ENCODE measurements at places on chromosomes 16 and 17. TPM values are rescaled to one million over a fixed set of nuclear protein-coding genes. Genes with fewer than 3 reads are reported as not detected.

The ORMDL3 gene
- total RNA-seq: 178 TPM

The ST6GALNAC2 gene
- not detected for total RNA-seq

DNA sequence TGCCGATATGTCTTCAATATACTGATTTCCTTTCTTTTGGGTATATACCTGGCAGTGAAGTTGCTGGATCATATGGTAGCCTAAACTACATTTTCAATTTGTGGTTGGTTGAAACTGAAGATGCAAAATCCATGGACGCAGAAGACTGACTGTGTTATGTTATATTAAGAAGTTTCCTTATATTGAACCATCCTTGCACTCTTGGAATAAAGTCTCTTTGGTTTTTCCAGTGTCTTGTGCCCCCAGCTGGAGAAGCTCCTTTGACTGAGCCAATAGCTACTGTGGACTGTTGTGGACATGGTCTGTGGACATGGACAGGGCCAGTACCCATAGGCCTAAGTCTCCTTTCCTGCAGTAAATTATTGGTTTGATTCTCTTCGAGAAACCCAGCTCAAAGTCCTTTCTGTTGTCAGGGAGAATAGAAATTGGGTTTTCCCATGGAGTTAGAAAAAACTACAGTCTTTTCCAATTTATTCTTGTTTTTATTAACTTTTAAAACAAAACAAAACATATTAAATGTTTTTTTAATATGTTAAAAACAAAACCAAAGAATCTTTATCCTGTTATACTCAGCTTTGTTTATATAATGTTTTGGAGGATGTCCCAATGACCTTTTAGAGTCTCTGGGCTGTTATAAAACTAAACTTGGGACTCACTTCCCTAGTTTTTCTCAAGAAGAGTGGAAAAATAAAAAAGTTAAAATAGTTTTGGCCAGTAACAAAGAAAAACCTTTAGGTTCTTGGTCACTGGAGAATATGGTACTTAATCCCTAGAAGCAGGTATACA is 15.2 kb upstream of the IL34 start:
- no peak for DNase-seq

GRCh38 chr17:66268247-66268927 is 34.0 kb upstream of the PRKCA start:
- no peak for DNase-seq

The SHISA6 gene
- total RNA-seq: not detected

GRCh38 chr16:88023786-88024185 is 72.6 kb downstream of the BANP start:
- DNase-seq: no peak

DNA sequence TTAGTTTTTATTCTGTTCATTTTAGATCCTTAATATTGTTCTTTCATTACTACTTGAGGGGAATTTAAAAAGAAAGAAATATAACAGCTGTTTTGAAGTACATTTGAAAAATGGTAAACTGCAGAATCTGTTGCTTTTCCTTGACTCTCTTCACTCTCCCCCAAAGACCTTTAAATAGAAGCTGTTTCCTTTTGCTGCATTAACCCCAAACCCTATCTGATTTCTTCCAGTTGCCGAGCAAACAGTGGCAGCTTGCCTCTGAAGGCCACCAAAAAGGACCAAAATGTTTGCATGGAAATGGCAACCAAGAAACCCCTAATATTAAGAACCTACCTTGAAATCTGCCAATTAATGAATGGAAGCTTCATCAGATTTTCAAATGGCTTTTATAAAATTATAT is 37.1 kb downstream of the PRKCA start:
- no peak for DNase-seq

The OR4D1 gene
- total RNA-seq: 2.6 TPM

- no peak for DNase-seq
These were observed 16.8 kb downstream of the TMEM94 start for GRCh38 chr17:75473246-75473645.

The DHX38 gene
- 112 TPM for total RNA-seq

The GAS7 gene
- total RNA-seq: 2.1 TPM

The PERCC1 gene
- 2.3 TPM for total RNA-seq

GRCh38 chr17:37831986-37832385 is 87.1 kb upstream of the HNF1B start:
- DNase-seq: no peak

The OGFOD1 gene
- 48.0 TPM for total RNA-seq

- DNase-seq: no peak
These were observed 33.4 kb upstream of the CLEC18A start for GRCh38 chr16:69917739-69918138.

GRCh38 chr17:38617967-38618760 is 12.4 kb upstream of the SRCIN1 start:
- DNase-seq: no peak

GRCh38 chr17:75610103-75610984 is 22.7 kb downstream of the MYO15B start:
- no peak for DNase-seq

The TLE7 gene
- total RNA-seq: not detected

DNA sequence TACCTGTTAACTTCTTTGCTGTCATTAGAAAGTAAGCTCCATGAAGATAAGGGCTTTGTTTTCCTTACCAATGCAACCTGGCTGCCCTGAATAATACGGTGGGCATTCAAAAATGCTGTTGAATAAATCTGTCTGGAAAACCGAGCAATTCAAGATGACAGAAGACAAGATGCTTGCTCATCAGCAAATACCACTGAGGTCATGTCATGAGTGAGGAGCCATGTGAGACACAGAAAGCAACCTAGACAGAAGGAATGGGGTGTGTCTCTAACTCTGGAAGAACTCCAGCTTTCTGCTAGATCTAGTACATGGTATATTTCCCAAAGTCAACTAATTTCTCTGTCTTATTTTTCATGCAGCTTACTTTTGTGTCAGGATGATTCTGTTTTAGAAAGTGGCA is 64.2 kb downstream of the STH start:
- no peak for DNase-seq

The ATP2A1 gene
- total RNA-seq: 0.58 TPM

The TMEM204 gene
- 196 TPM for total RNA-seq

GRCh38 chr17:527247-527646 is 174.6 kb upstream of the RPH3AL start:
- DNase-seq: no peak

GRCh38 chr16:86396422-86396821 is 113.9 kb upstream of the FOXF1 start:
- no peak for DNase-seq

DNA sequence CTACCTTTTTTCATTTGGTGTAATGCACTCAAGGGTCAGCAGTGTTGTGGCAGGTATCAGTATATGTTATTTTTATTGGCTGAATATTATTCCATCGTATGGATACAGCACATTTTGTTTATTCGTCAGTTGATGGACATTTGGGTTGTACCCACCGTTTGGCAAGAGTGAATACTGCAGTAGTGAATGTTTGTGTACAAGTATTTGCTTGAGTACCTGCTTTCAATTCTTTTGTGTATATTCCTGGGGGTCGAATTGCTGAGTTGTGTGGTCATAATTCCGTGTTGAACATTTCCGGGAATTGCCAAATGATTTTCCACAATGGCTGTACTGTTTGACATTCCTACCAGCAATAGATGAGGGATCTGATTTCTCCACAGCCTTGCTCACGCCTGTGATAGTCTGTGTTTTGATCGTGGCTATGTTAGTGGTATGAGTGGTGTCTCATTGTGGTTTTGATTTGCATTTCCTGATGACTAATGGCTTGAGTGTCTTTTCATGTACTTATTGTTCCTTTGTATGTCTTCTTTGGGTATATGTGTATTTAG is 108.4 kb downstream of the OR1D5 start:
- DNase-seq: no peak

The HMOX2 gene
- 71.9 TPM for total RNA-seq

DNA sequence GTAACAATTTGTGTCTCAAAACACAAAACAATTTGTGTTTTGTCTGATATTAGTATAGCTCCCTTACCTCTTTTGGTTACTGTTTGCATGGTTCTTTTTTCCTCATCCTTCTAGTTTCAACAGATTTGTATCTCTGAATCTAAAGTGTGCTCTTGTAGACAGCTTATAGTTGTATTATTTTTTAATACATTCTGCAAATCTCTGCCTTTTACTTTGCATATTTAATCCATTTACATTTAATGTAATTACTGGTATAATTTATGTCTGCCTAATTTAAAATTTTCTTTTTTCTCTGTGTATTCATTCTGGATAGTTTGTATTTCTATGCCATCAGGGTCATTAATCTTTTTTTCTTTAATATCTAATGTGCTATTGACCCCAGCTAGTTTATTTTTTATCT is 9.9 kb upstream of the GNAO1 start:
- DNase-seq: no peak

DNA sequence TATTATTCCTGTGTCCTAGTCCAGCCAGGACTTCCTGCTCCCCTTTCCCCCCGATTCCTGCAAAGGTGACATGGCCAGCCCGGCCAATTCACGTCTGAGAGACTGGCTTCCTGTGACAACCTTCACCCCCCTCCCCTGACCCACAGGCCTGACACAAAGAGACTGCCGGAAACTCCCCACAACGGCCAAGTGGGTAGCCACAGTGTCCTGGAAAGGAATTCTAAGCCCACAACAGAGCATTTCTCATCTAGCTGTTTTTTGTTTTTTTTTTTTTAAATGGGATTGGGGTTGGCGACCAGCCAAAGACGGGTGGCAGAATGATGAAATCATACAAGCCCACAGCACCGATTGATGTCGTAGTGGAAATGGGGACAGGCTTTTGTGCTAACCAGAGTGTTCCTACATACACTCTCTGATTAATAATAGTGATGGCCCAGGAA is 2.8 kb upstream of the XAF1 start:
- peak; percentile 60 for DNase-seq

- DNase-seq: peak; percentile 30
These were observed 40.8 kb upstream of the BHLHA9 start for GRCh38 chr17:1229349-1229899.

- no peak for DNase-seq
These were observed 93.4 kb downstream of the AMFR start for GRCh38 chr16:56331915-56332314.

The TMEM11 gene
- 14.9 TPM for total RNA-seq

The MT3 gene
- total RNA-seq: 1.8 TPM

The KRTAP4-3 gene
- total RNA-seq: not detected

DNA sequence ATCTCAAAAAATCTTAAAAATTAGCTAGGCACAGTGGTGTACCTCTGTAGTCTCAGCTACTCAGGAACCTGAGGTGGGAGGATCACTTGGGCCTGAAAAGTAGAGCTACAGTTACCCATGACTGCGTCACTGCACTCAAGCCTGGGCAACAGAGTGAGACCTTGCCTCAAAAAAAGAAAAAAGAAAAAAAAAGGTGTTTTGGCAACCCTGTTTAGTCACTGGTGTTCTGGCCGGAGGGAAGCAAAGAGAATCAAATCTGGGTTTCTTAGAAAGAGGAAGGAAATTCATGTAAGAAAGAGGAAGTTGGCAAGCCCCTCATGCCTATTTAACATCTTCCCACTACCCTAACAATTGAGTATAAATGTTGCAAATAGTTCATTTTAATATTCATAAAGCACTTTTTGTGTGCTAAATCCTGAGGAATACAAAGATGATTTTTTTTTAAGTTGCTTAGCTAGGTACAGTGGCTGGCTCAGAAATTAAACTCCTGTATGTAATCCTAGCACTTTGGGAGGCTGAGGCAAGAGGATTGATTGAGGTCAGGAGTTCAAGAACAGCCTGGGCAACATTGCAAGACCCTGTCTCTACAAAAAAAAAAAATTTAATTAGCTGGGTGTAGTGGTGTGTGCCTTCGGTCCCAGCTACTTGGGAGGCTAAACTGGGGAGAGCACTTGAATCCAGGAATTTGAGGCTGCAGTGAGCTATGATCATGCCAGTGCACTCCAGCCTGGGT is 6.5 kb upstream of the USP32 start:
- DNase-seq: no peak

GRCh38 chr16:66502020-66502913 is 47.7 kb downstream of the TK2 start:
- no peak for DNase-seq
